Activated naive CD4-positive, alpha-beta T cell (primary cell): ENCODE measurements at places on chromosomes 3 and 15.

DNA sequence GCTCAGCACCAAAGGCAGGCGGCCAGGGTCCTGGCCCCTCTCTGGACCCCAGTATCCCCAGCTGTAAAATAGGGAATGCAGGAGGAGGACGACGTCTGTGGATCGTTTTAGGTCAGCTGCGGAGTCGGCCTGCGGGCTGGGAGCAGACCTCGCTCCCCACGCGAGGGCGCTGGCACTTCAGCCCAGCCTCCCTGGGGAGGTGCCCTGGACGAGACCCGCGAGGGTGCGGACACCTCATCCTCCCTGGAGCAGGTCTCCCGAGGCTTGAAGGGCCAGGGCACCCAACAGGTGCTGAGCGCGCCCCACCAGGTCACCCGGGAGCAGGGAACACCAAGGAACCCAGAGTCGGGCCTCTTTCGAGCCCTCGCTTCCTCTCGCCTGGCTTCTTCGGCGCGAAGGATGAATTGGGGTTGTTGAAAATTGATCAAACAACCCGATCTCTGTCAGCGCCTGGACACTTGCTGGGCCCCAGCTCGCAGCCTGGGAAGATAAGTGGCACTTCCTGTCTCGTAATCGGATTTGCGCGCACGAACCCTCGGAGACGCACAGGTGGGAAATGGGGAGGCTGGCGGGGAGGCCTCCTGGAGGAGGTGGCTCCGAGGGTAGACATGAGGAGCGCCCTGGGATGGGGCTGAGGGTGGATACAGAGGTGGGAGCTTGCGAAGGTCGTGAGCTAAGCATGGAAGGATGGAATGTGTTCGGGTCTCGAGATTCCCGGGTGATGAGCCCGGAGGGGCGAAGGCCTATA is 588 bp upstream of the VIPR1 start:
- peak; percentile 38 for DNase-seq

DNA sequence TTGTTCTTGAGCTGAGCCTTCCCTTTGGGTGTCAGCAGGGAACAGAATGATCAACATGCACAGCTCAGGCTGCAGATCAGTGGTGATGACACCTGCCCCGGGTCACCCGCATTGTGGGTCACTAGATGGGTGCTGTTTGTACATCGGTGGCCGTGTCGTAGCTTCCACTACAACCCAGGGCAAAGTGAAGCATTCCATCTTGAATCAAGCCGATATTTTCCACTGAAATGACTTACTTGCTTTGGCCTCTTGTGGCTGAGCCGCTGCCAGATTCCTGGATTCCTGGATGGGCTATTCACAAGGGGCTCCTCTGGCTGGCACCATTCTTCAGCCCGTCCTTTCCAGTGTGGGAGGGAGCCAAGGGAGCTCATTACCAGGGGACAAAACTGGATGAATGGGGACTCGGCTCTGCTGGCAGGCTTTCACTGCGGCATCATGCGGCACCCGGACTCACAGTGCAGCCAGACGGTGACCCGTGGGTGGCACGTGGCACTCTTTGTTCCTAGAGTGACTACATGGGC is 65.6 kb downstream of the SLCO3A1 start:
- no peak for DNase-seq

DNA sequence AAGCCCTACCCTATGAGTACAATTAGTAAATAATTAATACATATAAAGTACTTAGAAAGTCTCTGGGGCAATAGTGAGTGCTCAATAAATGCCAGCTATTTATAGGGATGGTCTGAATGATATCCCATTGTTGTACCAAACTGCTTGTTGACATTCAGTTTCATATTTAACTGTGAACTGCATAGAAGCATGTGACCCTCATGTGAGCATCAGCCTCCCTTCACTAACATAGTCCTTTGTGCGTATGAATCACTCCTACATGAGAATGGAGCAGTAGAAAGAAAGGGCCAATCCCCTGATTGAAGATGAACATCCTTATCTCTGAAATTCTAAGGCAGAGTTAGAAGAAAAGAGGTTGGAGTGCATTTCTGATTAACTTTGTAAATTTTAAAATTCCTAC is 68.7 kb upstream of the ATP10A start:
- no peak for DNase-seq

DNA sequence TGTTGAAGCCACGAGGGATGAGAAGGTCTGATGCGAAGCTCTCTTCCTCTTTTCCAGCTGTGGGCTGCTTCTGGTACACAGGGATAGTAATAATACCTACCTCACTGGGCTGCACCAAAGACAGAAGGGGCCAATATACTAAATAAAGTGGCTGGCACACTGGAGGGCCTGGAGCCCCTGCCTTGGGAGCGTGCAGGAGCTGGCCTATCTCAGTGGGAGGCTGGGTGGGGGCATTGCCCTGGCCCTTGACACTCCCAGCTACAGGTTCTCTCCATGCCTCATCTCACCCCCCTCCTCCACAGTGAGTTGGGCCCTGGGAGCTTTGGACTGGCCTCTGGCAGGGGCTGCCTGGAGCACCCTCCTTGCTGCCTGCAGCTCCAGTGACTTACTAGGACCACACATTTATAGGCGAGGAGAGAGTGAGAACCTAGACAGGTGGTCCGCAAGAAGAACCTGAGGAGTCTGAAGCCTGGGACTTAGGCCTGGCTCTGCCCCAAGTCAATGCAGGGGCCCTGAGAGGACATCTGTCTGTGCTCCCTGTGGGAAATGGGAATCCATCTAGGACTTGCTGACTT is 1.6 kb downstream of the NOX5 start:
- DNase-seq = no peak

- no peak for DNase-seq
Measured at GRCh38 chr3:127045435-127046045, 62.6 kb downstream of the PLXNA1 start.
